ENCODE measurements at places on chromosomes 4 and X.

GRCh38 chr4:93243262-93243661 is 585.3 kb upstream of the ATOH1 start:
- DNase-seq: no peak

DNA sequence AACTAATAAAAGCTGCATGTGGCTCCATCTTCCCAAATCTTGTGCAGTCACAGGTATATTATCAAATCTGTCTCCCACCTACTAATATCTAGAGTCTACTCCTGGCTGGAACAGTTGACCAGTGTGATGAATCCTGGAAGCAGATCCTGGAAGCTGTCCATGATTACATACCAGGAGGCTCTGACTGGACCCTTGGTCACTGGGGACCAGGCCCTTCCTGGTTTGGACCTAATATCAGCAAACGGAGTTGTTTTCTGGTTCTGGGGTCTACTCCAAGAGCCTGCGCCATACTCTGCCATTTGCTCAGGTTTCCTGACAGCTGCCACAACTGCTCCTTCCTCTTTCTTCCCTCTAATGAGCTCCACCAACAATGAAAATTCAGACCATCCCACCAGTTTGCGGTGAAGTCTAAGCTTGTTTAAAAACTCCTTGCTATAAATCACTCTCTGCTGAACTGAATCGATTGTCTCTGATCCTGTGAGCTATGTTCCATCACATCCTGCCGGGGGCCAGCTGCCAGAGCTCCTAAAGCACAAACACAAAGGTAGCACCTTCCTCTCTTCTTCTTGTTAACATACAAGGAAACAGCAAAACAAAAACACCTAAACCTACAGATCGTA is 114.2 kb downstream of the PALLD start:
- no peak for DNase-seq

DNA sequence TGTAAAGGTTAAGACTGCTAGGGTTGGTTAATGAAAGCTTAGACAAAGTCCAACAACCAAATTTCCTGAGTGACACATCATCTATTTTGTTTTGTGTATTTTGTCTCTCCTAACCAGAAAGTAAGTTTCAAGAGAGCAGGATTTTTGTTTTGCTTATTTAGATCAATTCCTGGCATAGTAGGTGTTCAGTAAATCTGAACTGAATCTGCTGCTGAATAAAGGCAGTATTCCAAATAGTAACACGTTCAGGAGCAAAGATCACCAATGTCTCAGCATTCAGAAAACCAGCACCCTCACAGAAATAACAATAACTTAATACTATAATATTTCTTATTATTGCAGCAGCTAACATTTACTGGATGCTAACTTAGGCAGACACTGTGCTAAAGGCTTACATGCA is 12.2 kb downstream of the FBXW7 start:
- no peak for DNase-seq

DNA sequence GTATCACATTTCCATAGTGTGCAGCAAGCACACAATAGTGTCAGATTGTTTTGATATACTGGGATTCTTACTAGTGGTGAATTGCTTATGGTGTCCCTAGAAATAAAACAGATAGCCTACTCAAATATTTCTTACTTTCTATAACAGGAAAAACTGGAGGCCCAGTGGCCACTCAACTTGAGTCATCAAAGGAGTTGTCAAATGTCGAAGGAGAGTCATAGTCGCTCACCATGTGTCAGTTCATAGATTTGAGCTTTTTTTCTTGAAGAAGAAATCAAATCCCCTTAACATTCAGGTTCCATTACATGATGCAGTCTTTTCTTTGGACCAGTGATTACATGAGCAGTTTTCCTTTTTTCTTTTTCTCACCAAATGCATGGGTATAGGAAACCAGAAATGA is 1271.0 kb downstream of the RAPGEF2 start:
- DNase-seq: no peak

DNA sequence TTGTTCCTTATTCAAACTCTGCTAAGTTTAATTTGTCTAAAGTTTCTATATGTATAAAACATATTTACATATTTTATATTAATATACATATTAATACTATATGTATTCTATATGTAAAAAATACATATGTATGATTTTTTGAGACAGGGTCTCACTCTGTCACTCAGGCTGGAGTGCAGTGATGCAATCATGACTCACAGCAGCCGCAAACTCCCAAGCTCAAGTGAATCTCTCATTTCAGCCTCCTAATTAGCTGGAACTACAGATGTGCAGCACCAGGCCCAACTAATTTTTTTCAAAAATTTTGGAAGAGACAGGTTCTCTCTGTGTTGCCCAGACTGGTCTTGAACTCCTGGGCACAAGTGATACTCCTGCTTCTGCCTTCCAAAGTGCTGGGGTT is 684.9 kb downstream of the TRAM1L1 start:
- DNase-seq: no peak

GRCh38 chrX:101605728-101606127 is 12.1 kb downstream of the ARMCX6 start:
- no peak for DNase-seq

GRCh38 chrX:57156397-57157049 is 19.3 kb upstream of the SPIN2A start:
- DNase-seq: no peak

DNA sequence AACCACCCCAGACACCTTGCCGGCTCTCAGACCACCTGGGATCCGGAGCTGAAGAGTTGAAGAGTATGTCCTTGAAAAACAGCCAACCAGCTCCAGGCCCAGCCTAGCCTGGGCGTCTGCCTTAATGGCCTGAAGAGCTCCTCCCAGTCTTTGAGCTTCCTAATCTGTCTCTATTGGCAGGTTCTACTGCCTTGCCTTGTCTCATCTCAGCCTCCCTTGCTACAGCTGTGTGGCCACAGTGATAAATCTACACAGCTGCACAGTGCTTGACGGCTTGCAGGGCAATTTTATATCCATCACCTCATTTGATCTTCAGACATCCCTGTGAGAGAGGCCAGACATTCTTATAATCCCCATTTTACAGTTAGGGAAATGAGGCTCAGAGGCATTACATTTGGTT is 19.9 kb downstream of the AWAT2 start:
- no peak for DNase-seq

DNA sequence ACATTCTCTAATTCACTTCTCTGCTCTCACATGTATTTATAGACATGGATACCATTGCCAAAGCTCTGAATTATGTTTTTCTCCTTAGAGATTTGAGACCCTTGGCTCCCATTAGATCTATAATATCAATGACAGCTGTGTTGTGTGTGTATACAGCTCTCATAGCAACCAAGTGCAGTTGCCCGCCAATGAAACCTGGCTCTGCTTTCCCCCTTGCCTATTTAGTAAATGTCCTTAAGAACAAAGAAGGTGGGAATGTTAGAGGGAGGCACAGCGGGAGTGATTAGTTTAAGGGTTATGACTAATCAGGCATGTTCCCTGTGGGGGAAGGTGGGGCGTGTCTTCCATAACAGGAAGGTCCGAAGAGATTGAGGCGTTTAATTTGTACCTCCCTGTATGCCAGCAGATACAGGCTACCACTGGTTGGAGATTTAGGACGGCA is 100.5 kb upstream of the TBC1D9 start:
- DNase-seq: no peak

DNA sequence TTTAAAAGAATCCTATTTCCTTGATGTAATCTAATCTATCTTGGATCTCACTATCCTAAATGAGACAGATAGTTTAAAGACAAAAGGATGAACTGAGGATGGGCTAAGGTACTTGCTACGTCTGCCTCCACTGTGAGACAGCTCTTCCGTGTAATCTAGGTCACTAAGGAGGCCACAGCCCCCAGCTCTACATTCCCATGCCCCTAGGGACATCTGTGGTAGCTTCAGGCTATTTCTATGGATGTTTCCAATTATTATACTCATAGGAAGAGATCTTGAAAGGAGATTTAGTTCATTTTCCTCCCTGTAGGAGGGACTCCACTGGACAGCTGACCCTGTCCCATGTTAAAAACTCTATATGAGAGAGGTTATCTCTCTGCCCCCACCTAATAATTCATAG is 140.8 kb upstream of the TRPC5 start:
- DNase-seq: no peak

- DNase-seq: no peak
Measured at GRCh38 chr4:145177906-145178538, 2.4 kb downstream of the OTUD4 start.

- no peak for DNase-seq
Measured at GRCh38 chr4:11158971-11159370, 269.7 kb downstream of the HS3ST1 start.

DNA sequence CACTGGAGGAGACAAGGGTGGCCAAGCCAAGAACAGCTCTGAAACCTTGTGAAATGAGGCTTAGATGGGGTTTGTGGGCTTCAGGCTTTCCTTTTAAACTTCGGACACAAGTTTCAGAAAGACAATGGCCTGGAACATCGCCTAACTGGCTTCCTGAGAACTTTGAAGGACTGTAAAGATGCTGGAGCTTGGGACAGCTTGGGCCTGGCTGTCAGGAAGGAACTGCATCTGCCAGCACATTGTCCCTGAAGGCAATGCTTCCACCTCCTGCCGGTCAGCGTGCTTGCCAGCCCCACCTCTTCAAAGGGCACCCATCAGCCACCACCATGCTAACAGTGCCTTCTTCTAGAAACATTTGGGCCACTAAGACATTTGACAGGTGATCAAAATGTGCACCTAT is 107.9 kb downstream of the DRD5 start:
- no peak for DNase-seq

- no peak for DNase-seq
Measured at GRCh38 chr4:96833831-96834230, 993.9 kb downstream of the PDHA2 start.

GRCh38 chr4:185648631-185649030 is 113.3 kb upstream of the PDLIM3 start:
- no peak for DNase-seq

DNA sequence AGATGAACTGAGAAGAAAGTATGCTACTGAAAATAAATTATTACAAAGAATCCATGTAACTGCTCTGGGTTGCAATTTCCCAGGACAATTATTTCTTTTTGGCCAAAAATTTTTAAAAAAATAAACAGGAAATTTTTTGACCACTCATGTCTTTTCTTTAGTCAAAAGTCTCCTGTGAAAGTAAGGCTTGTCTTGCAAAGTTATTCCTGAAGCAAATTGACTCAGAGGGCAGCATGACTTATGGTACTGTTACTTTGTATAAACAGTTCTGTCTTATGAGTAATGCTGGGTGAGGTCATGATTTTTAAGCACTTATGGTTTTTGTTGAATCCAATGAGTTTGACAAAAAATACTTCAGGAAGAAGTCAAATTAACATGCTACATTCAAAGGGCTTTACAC is 292.8 kb upstream of the ARSJ start:
- DNase-seq: no peak

- DNase-seq: no peak
Measured at GRCh38 chrX:75061701-75062100, 94.4 kb downstream of the ABCB7 start.

DNA sequence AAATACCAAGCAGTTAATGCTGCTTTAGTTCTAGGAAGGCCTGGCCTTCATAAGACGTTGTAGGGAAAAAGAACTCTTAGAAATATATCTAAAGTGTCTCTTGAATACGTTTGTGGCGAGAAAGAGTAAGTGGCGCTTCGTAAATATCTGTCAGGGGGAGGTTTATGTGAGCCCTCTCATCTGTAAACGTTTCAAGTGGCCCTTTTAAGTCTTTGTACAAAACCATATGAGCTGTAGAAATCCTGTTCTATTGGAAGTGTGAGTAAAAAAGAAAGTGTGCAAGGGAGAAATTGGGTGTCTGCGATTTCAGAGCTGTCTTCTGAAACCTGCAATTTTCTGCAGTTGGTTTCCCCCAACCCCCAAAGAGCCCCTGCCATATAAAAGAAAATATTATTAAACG is 8.6 kb upstream of the INTU start:
- no peak for DNase-seq

GRCh38 chrX:132677233-132677716 is 188.4 kb upstream of the MBNL3 start:
- DNase-seq: no peak

GRCh38 chr4:112517067-112517634 is 1.2 kb upstream of the NEUROG2 start:
- peak; percentile 53 for DNase-seq

DNA sequence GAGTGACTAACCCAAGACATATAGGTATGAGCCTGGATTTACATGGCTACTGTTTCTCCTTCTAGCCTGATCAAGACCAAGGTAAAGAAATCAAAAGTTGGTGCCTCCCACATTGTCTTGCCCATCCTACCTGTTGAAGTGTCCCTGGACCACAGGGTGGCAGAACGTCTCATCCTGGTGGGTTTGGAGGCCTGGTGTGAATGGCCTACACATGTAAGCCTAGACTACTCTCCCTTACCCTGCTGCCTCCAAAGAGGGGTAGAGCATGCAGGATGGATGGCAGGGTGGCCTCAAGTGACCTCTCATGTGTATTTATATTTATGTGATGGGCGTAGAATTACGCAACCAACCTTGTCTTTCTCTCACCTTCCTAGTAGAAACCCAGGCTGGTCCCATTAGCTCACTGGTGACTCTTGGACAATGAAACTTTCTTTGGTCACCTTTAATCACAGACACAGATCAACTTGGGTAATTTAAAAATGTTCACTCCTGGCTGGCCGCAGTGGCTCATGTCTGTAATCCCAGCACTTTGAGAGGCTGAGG is 73.3 kb upstream of the SOD3 start:
- DNase-seq: no peak

DNA sequence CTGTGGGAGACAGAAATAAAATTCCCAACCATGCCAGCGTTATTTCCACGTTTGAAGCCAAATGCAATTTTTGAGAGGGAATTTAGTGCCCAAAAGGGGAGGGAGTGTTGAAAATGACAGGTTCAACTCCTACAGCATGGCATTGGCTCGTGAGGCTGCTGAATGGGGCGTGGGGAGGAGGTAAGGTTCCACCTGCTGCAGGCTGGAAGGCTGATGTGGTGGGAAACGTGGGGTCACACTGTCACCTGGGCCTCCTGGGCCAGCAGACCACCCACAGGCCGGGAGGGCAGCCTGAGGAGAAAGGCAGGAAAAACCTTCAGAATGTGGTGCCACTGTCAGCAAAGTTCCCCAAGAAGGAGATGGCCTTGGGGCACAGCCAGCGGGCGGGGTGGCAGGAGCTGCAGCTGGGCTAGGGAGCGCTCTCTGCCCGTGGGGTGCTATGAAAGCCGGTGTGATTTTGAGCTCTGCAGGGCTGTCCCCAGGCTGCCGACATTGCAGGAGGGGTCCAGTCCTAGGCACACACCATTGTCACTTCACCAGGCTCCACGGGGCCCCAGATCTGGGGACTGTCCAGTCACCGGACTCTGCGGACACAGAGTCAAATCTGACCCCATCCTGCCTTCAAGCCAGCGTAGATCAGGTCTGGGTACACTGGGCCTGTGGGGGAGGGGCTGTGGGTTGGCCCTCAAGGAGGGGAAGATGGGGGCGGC is 19.6 kb downstream of the MSANTD1 start:
- no peak for DNase-seq

DNA sequence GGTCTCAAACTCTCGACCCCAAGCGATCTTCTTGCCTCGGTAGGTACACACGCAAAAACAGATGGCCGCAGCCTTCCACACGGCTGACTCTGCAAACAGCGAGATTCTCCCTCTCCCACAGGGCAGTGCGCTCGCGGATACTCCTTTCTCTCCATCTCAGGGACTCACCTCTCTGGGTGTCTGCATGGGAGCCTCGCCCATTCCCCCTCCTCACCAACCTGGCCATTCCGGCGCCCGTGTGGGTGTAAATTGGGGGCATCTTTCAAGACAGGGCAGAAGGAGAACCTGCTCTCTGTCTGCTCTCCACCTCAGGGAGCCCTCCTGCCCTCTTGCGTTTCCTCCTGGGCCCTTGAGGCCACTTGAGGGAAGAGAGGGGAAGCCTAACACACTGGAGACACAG is 4.4 kb downstream of the CTAG2 start:
- no peak for DNase-seq

GRCh38 chr4:87089368-87089767 is 131.1 kb downstream of the KLHL8 start:
- no peak for DNase-seq
